RCC 7860 (cell line): ENCODE measurements at places on chromosomes 12 and 14.

DNA sequence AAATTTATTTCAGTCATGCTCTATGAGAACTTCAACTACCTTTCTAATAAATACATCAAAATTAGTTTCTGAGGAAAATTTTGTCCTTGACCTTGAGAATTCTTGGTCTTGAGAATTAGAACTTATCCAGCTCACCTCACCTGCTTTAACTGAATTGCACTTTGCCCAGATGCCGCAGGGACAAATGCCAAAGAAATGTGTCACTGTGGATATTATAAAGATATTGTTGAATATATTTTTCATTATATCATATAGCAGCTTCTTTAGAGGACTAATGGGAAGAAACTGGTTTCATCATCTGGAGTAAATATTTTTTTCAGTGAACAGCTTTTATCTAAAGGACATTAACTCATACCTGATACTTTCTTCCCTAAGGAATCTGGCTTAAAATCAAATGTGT lies 54.1 kb downstream of the LRP6 start:
- no peak for DNase-seq

GRCh38 chr12:49976557-49976956 lies 3.8 kb downstream of the AQP6 start:
- no peak for DNase-seq

GRCh38 chr12:3259973-3260372 lies 182.8 kb downstream of the TSPAN9 start:
- no peak for DNase-seq

GRCh38 chr12:26810330-26810729 lies 22.7 kb downstream of the ITPR2 start:
- no peak for DNase-seq

DNA sequence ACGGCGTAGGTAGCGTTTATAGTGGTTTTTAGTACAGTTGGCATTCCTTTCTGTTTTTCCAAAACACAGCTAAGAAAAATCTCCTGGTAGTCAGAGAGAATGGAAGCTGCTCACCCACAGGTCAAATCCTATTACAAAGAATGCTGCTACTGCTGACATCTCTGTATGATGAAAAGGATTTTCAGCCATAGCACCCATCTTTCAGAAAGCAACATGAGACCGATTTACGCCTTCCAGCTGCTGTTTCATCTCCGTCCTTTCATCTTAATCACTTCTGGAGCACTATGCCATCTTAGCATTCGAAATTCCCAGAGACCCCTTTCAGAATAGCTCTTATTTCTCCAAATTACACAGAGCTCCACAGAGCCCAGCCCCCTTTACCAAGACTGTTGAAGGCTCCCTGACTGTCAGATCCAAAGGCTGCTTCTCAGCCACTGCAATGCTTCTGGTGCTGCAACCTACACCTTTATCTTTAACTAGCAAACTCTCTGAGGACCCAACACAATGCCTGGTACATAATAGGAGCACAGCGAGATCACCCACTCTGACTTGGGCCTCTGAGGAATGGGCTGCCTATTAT lies 211.8 kb downstream of the NEDD1 start:
- DNase-seq: no peak

DNA sequence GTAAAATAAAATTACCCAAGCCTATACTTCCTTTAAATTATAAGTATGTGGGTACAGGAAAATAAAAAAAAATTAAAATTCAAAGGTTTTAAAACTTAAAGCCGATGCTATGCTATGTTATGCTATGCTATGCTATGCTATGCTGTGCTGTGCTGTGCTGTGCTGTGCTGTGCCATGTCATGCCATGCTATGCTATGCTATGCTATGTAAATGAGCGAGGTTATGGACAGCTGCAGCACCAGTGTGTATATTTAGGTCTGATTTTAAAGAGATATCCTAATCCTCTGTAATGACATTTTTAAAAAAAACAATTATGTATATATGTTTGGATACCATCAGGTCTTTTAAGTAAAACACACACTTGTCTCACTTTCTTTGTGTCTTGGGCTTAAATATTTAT lies 1822.0 kb upstream of the SEL1L start:
- DNase-seq: no peak

GRCh38 chr12:123576611-123577010 lies 7.7 kb upstream of the TMED2 start:
- no peak for DNase-seq

GRCh38 chr12:106883426-106883825 lies 72.3 kb upstream of the TMEM263 start:
- no peak for DNase-seq

- no peak for DNase-seq
These were observed 5.8 kb downstream of the ANKRD9 start for GRCh38 chr14:102503641-102504327.

DNA sequence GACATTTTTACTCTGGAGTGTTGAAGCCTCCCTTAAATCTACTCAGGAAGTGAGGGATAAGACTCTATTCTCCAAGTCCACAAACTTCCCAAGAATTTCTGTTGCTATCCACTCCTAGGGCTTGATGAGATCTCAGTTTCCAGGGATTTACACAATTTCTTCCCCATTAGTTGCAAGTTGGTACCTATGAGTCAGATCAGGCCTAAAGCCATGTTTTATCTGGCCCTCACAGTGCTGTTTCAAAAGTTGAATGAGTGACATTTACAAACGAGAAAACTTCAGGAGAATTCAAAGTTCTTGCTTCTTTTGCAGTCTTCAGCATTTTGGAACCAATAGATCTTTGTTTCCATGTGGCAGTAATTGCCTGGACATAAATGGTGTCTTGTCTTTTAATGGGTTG lies 156.4 kb upstream of the SYT10 start:
- DNase-seq: no peak

- DNase-seq: no peak
These were observed 261.9 kb upstream of the SFSWAP start for GRCh38 chr12:131449027-131449426.
